Nucleus accumbens (tissue), 56 donors: ENCODE measurements at places on chromosomes 11 and 22.

- no peak for DNase-seq
Observed at GRCh38 chr11:57980201-57980600, 43.5 kb upstream of the OR9Q1 start.

DNA sequence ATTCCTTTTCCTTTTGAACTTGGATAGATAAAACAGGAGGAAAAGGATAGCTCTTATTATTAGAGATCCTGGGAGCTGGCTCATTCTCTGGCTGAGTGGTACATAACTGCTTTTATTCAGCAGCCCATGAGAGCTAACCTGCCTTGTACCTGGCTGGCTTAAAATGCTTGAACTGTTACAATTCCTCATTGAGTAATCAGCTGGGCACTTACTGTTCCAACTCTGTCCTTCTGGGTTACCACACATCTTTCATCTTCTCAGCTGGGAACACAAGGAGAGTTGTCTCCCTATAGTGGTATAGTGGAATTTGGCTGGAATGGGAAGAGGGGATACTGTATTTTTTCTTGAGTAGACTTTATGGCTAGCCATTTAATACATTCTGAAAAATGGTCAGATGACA is 39.8 kb upstream of the SPTBN2 start:
- no peak for DNase-seq

- no peak for DNase-seq
Observed at GRCh38 chr22:39292561-39293074, 26.8 kb downstream of the RPL3 start.

DNA sequence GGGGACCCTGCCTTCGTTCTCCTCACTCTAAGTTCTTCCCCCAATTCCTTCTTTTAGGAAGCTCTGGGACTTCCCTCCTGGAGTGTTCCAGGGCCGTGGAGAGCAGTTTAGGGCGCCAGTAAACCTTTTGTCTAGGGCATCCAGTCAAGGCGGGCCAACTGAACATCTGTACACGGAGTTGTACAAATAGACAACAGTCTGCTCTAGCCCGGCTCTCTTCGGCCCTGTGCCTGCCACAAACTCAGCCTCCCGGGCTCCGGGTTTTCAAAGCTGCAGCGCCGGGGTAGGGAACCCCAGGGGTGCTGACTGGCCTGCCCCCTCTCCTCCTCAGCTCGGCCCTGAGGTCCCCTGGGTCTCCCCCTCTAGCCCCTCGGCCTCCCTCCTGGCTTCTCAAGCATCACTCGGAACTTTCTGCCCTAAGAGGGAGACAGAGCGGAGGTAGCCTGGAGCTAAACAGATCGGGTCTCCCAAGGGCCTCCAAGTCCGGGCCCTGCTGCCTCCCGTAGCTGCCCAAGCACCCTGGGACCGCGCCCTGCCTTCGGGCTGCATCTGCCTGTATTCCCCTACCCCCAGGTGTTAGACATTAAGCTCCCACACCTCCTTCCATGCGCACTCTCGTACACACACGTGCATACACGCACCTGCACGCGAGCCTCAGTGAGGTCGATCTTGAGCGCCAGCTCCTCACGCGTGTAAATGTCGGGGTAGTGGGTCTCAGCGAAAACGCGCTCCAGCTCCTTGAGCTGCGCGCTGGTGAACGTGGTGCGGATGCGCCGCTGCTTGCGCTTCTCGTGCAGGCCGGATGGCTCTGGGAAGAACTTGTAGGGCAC is 3.3 kb downstream of the PHOX2A start:
- DNase-seq: no peak
